ENCODE measurements at places on chromosomes 12 and 14. TPM values are rescaled to one million over a fixed set of nuclear protein-coding genes. Genes with fewer than 3 reads are reported as not detected.

PIGH gene
- polyA plus RNA-seq = 18.1 TPM

- no peak overlapping the region for H3K27ac ChIP-seq
- H3K4me3 ChIP-seq = no peak overlapping the region
- DNase-seq = no peak
- H3K4me1 ChIP-seq = no peaks in the 10 kb centered on the region
These were observed 29.0 kb downstream of the DLK1 start for GRCh38 chr14:100755649-100756048.

DNA sequence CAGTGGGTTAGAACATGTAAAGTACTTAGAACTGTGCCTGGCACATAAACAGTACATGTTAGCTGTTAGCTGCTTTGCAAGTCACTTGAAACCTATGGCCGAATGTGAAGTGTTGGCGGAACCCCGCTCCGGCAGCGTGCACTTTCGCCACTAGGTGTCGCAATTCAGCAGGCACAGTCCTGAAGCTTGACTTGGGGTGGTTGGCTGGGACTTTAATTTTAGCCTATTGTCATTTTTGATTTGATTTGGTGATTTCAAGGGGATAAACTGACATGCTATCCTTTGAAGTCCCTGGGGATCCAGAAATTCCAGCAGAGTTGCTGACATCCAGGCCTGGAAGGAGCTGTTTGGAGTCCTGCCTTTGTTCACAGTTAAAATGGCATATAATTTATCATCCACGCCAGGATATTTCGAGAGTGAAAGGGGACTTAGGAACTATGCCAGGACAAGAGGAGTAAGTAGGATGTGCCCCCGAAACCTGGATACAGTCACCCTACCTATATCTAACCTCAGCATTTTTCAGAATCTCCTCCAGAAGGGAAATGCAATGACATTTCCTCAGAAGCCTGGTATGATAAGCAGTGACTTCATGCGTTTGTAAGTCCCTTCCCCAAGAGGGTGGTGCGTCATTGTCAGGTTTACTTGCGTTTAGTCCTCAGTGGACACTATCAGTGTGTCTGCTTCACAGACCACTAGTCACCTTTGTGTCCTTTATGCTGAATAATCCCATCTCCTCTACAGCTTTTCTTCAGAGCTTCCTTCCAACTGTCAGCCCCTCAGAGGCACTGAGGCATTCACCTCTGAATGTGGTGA, 3.5 kb upstream of the TSPAN9 start:
- H3K36me3 ChIP-seq = no peaks in the 10 kb centered on the region
- no peak overlapping the region for H3K27ac ChIP-seq
- peaks cover 30% of the 10 kb centered on the region for H3K4me1 ChIP-seq
- peak; percentile 87 for DNase-seq
- no peak overlapping the region for H3K4me3 ChIP-seq

DNA sequence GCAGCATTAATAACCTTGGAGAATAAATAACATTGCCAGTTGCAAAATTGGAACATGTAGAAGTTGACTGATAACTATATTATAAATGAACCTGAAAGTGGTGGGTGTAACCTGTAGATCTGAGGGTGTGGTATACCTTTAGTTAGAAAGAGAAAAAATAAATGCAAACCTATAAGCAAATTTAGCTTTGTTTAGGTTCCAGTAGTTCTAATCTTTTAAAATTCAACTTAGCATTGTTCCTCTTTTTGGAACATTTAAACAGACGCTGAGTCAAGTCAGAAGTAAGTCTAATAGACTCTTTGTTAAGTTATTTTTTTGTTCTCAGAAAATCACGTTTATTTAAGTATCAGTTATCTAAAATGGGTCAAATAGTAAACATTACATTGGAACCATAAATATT, 120.0 kb downstream of the DNAI7 start:
- no peak overlapping the region for H3K27ac ChIP-seq
- H3K4me1 ChIP-seq = peaks cover 8% of the 10 kb centered on the region
- H3K4me3 ChIP-seq = no peak overlapping the region
- no peak for DNase-seq
- H3K36me3 ChIP-seq = peaks cover 6% of the 10 kb centered on the region

DNA sequence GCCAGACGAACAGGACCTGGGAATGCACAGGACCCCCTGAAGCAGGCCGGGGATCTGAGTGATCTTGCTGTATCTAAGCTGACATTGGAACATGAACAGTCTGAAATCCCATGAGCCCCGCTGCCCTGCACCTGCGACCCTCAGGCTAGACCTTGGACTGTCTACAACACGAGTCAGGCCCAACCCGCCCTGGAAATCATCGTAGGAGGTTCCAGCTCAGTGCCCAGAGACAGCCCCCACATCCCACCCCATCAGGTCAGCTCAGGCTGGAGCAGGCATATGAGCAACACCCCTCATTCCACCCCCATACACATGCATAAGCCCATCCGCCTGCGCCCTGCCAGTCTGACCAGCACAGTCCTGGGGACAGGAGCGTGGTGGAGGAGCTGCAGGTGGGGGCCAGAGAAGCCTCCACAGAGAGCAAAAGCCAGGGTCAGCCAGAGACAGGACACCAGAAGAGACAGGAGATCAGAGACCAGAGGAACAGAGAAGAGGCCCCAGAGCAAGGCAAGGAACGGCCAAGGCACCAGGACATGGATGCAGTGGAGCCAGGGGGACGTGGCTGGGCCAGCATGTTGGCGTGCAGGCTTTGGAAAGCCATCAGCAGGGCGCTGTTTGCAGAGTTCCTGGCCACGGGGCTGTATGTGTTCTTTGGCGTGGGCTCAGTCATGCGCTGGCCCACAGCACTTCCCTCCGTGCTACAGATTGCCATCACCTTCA, at the start of gene AQP6:
TSS of gene AQP6 (plus strand) at position 307 of the 720 bp plus-strand sequence. CDS start at position 534, 227 bp downstream.
- H3K36me3 ChIP-seq = no peaks in the 10 kb centered on the region
- no peak within 1 kb of the TSS for H3K27ac ChIP-seq
- no peak for DNase-seq
- peaks cover 6% of the 10 kb centered on the region for H3K4me1 ChIP-seq
- H3K4me3 ChIP-seq = no peak within 1 kb of the TSS
- peaks cover 49% of the 10 kb centered on the region for H3K27me3 ChIP-seq
